GDM1 (cell line): ENCODE measurements at places on chromosomes 2 and 18.

DNA sequence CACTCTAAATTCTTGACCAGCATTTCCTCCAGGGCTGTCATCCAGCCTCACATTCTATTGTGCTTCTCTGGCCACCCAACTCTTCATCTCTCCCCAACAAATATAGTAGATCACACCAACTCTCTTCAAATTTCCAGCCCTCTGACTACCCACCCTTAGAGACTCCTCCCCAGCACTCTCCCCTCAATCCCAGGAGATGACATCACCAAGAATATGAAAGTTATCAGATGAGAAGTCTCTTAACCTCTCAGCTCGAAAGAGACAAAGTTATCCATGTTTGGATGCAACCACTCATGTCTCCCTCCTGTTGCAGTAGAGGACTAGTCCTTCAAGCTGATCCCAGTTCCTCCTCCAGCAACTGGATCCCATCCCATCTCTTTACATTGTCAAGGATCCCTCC is 47.1 kb downstream of the LBH start:
- no peak for DNase-seq

GRCh38 chr2:29821591-29821990 is 99.8 kb downstream of the ALK start:
- DNase-seq: no peak

DNA sequence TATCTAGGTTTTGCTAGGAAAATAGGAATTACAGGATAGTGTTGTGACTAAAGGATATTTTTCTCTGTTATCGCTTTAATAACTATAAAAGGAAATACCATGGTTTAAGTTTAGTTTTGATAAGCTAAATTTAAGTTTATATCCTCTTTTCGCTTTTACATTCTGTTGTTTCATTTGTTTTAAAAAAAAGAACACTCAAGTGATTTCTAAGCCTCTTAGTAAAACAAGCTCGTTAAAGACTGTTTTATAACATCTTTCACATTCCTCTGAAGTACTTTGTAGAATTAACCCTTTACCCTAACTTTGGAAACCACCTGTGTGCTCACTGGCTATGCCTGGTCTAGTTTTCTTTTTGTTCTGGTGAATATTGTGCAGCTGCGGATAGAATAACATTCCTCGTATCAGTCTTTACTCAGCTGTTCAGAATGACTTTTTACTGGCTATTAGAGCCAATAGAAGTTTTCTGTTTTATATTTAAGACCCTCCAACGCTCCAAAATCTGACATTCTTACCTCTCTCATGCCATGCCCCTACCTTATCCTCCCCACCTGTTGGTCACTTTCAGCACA is 183.1 kb downstream of the PTPRM start:
- no peak for DNase-seq

DNA sequence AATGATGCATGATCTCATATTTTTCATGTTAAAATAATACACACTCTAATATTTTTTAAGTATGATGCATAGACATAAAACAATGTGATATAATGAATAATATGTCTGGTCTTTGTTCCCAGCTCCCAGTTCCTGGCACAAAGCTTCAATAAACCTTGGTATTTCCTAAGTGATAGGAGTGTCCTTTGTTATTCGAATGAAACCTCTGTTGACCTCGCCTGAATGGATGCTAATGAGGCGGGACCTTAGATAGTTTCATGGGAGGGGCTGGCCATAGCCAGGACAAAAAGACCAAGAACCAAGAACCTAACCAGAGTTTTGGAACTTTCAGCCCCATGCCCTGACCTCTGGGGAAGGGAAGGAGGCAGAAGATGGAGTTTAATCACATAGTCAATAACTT is 257.7 kb upstream of the COPS8 start:
- DNase-seq: no peak

DNA sequence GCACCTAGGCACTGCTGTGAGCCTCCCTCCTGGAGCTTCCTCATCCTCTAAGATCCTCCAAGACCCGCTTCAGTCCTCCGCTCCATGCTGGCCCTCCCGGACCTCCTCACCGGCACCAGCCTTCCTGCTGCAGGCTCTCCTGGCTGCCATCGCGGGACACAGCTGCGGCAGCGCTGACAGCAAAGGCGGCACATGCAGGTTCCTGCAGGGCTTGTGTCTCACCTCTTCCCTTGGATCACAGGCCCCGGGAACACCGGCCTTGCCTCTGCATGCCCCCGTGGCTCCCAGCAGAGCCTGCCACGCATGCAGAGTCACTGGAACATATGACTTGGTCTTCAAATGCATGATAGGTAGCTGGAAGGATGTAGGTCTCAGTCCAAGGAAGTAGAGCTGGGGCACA is 67.2 kb downstream of the PTGR3 start:
- no peak for DNase-seq

DNA sequence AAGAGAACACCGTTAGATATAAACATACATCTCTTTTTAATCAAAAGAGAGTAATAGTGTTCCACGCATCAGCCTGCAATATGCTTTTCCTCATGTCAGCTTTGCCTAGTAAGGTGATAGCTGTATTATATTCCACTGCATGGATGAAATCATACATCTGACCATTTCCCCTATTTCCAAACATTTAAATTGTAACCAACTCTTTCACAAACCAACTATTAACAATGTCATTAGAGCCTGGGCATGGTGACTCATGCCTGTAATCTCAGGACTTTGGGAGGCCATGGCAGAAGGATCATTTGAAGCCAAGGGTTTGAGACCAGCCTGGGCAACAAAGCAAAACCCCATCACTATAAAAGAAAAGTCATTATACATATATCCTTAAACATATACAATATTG is 284.8 kb downstream of the BCL11A start:
- DNase-seq: no peak

- DNase-seq: no peak
Observed at GRCh38 chr2:239163688-239164334, 237.0 kb downstream of the HDAC4 start.

DNA sequence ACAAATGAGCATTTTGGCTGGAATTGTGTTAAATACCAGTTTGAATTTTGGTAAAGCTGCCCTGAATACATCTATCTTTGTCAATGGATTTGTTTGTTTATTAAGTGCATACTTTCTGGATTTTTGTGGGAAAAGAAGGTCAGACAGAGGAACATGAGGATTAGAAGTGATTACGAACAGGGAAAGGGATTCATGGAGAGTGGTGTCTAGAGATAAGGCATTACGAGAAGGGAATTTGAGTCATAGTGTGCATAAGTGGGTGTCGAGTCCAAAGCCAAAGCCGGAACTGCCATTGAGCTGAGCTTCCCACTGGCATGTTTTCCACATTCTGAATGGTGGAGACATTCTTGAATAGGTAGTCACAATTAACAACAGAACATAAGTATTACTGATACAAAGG is 68.9 kb upstream of the EFEMP1 start:
- no peak for DNase-seq

- DNase-seq: no peak
Observed at GRCh38 chr2:172431463-172431862, 4.1 kb downstream of the ITGA6 start.

DNA sequence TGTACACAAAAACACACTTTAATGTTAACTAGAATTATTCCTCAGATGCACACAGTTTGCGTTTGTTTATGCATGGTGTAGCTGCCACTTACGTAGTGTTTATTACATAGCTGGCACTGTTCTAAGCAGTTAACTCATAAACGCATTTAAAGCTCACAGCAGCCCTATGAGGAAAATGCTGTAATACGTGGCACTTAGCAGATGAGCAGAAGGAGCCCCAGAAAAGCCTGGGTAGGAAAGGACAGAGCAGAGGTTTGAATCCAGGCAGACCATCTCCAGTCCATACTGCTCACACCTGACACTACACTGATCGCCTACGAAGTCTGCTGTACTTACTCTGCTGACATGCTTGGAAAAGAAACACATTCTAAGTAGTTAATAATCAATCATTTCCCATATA is 66.6 kb downstream of the BCL2 start:
- no peak for DNase-seq

- no peak for DNase-seq
Observed at GRCh38 chr2:57936216-57936615, 110.4 kb upstream of the VRK2 start.

DNA sequence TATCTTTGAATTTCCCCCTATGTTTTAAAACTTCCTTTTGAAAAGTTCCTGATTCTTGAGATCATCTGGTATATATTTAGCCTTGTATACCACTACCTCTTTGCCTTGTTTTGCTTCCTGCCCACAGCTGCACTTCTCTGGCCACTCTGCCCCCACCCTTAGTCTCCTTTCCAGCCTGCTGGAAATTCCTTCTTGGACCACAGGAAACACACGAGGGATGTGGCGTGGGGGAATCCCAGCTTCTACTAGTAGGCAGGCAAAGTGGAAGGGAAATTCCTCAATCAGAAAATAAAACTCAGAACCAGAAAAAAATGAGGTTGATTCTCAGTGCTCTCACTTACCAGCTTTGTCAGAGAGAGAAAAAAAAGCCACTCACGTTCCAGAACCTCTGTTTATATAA is 13.4 kb downstream of the IL18RAP start:
- DNase-seq: no peak

DNA sequence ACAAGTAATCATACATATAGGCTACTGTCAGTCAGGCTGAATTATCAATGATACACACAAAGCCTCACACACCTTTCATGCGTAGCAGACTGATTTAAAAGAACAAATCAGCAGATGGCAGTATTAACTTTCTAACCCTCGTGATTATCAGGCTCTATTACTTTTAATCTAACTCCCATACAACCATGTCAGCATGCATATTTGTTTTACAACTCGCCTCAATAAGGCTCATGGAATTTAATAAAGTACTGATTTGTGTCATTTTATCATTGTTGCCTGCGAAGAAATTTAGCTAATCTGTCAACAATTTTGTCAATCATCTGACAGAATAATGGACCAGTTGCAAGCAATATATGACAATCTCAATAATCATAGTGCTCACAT is 82.8 kb downstream of the SLC25A12 start:
- DNase-seq: peak; percentile 2

- DNase-seq: no peak
Observed at GRCh38 chr2:135424849-135425248, 106.2 kb downstream of the ZRANB3 start.

GRCh38 chr2:108583903-108584520 is 49.7 kb downstream of the LIMS1 start:
- peak; percentile 66 for DNase-seq

DNA sequence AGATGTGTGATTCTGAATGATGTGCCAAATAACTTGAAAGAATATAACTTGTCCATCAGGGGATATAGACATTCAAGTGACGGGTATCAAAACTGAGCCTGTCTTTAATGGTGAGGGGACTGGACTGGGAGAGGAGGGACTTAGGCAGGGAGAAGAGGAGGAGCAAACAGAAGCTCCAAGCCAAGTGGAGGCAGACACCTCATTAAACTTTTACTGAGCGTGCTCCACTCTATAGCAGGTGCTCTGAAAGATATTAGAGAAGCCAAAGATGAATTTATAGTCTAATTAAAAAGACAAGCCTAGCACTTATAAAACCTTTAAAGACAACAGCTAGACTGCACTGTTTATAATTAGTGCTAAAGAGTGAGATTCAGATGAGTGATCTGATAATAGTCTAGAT is 47.7 kb upstream of the SMAD2 start:
- DNase-seq: no peak

DNA sequence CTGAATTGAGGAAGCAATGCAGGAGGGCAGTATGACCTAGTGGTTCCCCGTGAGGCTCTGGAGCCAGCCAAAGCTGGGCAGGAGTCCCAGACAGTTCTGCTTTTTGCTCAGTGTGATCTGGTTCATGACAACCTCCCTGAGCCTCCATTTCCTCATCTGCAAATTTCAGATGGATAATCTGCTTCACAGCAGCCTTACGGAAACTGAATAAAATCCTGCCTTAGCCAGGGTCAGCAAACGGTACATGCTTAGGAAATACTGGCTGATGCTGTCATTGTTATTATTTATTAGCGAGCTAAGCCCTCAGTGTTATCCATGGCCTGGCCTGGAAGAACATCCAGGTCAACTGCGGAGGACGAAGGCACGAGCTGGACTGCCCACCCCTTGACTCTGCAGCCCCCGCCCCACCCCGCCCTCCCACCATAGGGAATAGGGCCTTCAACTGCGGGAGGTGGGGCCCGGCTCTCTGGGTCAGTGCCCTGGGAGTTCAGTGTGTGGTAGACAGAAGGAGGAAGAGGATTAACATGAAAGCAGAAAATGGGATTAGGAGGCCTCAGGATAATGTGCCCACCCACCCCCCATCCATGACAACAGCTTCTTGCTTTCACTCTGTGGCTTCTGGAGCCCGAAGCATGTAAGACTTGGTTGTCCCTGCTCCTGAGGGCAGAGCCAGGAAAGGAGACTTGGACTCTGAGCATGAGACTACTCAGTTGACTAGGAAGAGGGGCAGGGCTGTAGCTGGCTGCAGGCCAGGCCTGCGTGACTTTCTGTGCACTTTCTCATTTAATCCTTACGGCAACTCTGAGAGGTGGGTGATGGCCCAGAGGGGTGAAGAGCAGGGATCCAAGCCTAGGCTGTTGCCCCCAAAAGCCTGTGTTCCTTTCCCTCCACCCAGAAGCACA is 13.1 kb downstream of the PKDCC start:
- DNase-seq: peak; percentile 60

DNA sequence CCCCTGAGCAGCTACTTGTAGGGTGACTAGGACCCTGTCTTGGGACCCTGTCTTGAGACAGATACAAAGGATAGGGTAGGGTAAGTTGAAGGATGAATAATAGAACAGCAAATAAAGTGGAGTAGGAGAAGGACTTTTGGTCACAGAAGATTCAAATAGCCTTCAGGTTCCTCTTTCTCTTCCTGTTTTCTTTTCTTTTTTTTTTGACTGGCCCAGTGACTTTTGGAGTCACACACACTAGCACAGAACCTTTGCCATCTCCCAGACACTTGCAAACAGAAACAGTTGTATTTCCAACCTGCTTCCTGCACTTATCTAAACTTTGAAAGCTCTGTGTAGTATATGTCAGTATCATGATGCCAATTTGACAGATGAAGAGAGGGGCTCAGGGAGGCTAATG is 108.2 kb downstream of the TDRD15 start:
- DNase-seq: no peak

DNA sequence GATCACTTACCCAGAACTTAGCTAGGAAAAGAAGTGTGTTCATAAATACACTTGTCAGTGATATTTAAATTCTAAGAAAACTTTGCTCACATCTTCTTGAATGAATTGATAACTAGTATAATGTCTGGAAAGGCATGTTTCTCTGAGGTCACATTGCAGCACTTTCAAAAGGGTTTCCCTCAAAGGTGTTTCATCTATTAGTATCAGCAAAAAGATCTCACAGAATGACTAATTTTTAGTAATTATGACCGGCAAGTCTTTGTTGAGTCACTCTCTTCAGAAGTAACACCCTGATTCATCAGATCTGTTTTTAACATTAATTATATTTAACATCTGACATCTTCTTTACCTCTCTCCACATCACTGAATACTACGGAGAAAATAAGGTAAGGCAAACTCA is 222.3 kb downstream of the IKZF2 start:
- no peak for DNase-seq

- no peak for DNase-seq
Observed at GRCh38 chr2:238165288-238165921, 6.6 kb downstream of the ERFE start.

DNA sequence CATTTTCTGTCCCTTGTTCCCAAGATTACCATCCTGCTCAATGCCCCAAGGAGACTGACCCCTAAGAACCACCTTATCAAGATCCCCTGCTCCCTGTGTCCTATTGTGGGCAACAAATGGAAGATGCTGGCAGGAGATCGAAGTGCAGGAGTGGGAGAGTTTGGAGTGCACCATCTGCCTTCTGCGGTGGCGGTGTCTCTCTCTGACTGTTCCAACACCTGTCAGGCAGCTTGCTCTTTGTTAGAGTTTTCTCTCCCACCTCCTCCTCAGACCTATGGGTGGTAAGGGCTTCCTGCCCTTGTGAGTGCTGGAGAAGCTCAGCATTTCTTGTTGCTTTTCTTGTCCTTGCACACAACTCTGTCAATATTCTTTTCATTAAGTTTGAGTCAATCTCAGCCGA is 64.1 kb upstream of the SPHKAP start:
- no peak for DNase-seq
